Activated CD4-positive, alpha-beta memory T cell treated with anti-CD3 and anti-CD28 coated beads for 36 hours (primary cell): ENCODE measurements at places on chromosomes 16 and 17. TPM values are rescaled to one million over a fixed set of nuclear protein-coding genes. Genes with fewer than 3 reads are reported as not detected.

GRCh38 chr16:55552621-55553020, 13.9 kb upstream of the CAPNS2 start:
- DNase-seq = no peak
- H3K27me3 ChIP-seq = peaks cover 6% of the 10 kb centered on the region
- no peaks in the 10 kb centered on the region for H3K36me3 ChIP-seq
- H3K4me1 ChIP-seq = no peaks in the 10 kb centered on the region
- H3K4me3 ChIP-seq = no peak overlapping the region

DNA sequence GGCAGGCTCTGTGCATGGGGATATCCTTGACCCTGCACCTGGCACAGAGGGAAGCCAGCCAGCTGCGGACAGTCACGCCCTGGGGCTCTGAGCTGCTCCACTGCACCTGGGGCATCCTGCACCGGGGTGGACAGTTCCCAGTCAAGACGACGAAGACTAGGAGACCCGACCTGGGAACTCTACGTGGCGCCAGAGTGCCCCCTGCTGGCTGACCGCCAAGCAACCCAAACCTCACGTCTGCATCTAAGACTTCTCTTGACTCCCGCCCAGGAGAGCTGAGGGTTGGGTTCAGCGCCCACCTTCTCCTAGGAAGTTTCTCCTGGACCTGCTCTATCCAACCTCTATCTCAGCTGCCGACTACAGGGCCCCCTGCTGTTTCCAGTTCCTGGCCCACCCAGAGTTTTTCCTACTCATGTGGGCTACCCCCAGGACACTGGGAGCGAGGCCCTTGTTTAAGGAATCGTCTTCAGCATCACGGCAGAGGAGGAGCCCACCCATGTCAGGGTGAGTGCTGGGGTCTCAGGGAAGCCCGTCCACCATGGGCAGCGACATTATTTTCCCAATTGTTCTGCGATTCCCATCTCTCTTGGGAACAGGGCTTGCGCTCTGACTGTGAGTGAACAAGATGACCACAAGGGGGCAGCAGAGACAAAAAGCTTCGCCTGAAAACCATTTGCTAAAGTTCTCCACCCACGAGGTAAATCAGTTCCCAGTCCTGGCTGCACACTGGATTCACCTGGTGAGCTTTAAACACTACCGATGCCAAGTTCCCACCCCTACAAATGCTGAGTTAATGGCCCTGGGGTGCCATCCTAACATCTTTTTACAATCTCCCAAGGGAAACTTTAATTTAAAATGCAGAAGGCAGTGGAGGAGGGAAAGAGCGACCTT, 29.3 kb downstream of the TLE7 start:
- DNase-seq = peak; percentile 71
- peaks cover 34% of the 10 kb centered on the region for H3K27me3 ChIP-seq
- H3K36me3 ChIP-seq = no peaks in the 10 kb centered on the region
- peaks cover 5% of the 10 kb centered on the region for H3K4me1 ChIP-seq
- no peak overlapping the region for H3K4me3 ChIP-seq
- H3K27ac ChIP-seq = no peak overlapping the region

Gene AOC3
- total RNA-seq = 2.0 TPM

- no peak overlapping the region for H3K27ac ChIP-seq
- DNase-seq = no peak
- H3K36me3 ChIP-seq = peaks cover 31% of the 10 kb centered on the region
- no peak overlapping the region for H3K4me3 ChIP-seq
- H3K27me3 ChIP-seq = no peaks in the 10 kb centered on the region
- peaks cover 18% of the 10 kb centered on the region for H3K4me1 ChIP-seq
These were observed 26.3 kb downstream of the NLRP1 start for GRCh38 chr17:5557990-5558389.

GRCh38 chr17:42803074-42803883, 4.6 kb downstream of the CNTD1 start:
- peak overlapping the region; percentile 38 for H3K27ac ChIP-seq
- no peak overlapping the region for H3K4me3 ChIP-seq
- H3K36me3 ChIP-seq = no peaks in the 10 kb centered on the region

- peaks cover 10% of the 10 kb centered on the region for H3K36me3 ChIP-seq
- no peaks in the 10 kb centered on the region for H3K27me3 ChIP-seq
- H3K27ac ChIP-seq = peak overlapping the region; percentile 90
- H3K4me3 ChIP-seq = peak overlapping the region; percentile 80
These were observed 1.4 kb upstream of the BCKDK start for GRCh38 chr16:31106509-31107464.

GRCh38 chr17:69170377-69170776, 28.7 kb upstream of the ABCA6 start:
- no peak for DNase-seq
- H3K4me3 ChIP-seq = no peak overlapping the region
- no peaks in the 10 kb centered on the region for H3K36me3 ChIP-seq
- H3K27ac ChIP-seq = no peak overlapping the region

Gene RGS9
- total RNA-seq = 6.4 TPM

Gene RHOT1
- total RNA-seq = 24.4 TPM
